Renal pelvis (tissue), 12 donors: ENCODE measurements at places on chromosomes 12 and 14. TPM values are rescaled to one million over a fixed set of nuclear protein-coding genes. Genes with fewer than 3 reads are reported as not detected.

NCOR2 gene
- 96.7 TPM for polyA plus RNA-seq

AGAP2 gene
- polyA plus RNA-seq = 1.9 TPM

ZNF385A gene
- polyA plus RNA-seq = 11.9 TPM

LHX5 gene
- polyA plus RNA-seq = not detected

SLC5A8 gene
- 36.5 TPM for polyA plus RNA-seq

SCN8A gene
- 2.5 TPM for polyA plus RNA-seq

RAD51B gene
- 9.8 TPM for polyA plus RNA-seq

MYF6 gene
- polyA plus RNA-seq = 0.20 TPM

SYNE3 gene
- 2.2 TPM for polyA plus RNA-seq

TGM1 gene
- polyA plus RNA-seq = 4.2 TPM

DNAI7 gene
- polyA plus RNA-seq = 10.2 TPM

CLEC2D gene
- 21.4 TPM for polyA plus RNA-seq

TOX4 gene
- 60.1 TPM for polyA plus RNA-seq

MMP17 gene
- polyA plus RNA-seq = 1.2 TPM

FOXA1 gene
- 5.1 TPM for polyA plus RNA-seq

OLR1 gene
- 1.3 TPM for polyA plus RNA-seq

PTGES3 gene
- polyA plus RNA-seq = 296 TPM

SLC38A1 gene
- polyA plus RNA-seq = 62.2 TPM

RNU6-8 gene
- not detected for polyA plus RNA-seq

KRT3 gene
- polyA plus RNA-seq = not detected

PRDM4 gene
- 36.4 TPM for polyA plus RNA-seq

CIROP gene
- polyA plus RNA-seq = 0.06 TPM

LBHD2 gene
- polyA plus RNA-seq = not detected

HOXC12 gene
- not detected for polyA plus RNA-seq

ARMH4 gene
- polyA plus RNA-seq = 69.9 TPM

CISTR gene
- polyA plus RNA-seq = 0.20 TPM

COCH gene
- 3.3 TPM for polyA plus RNA-seq

MAP3K12 gene
- 40.1 TPM for polyA plus RNA-seq

OR4N2 gene
- polyA plus RNA-seq = not detected

SLCO1B1 gene
- not detected for polyA plus RNA-seq

SSTR1 gene
- polyA plus RNA-seq = 2.9 TPM

NOVA1 gene
- polyA plus RNA-seq = 22.2 TPM

STAB2 gene
- polyA plus RNA-seq = 3.8 TPM

MYL2 gene
- polyA plus RNA-seq = not detected

TAS2R42 gene
- not detected for polyA plus RNA-seq
